ENCODE measurements at places on chromosomes 6 and 20. TPM values are rescaled to one million over a fixed set of nuclear protein-coding genes. Genes with fewer than 3 reads are reported as not detected.

Gene ZNF217
- 18.4 TPM for total RNA-seq

Gene BLTP3A
- 3.2 TPM for total RNA-seq

Gene BMP6
- total RNA-seq, result 330 TPM

Gene SALL4
- 0.76 TPM for total RNA-seq

Gene OPRL1
- total RNA-seq, result 5.0 TPM

Gene CLIC5
- total RNA-seq, result 0.06 TPM

Gene WFDC5
- not detected for total RNA-seq

Gene RCAN2
- total RNA-seq, result 3.2 TPM

Gene ADGB
- not detected for total RNA-seq

Gene TP53TG5
- total RNA-seq, result not detected

Gene SERINC3
- total RNA-seq, result 96.7 TPM

Gene SYCP2
- total RNA-seq, result 0.49 TPM

Gene SLA2
- total RNA-seq, result not detected

Gene ZC2HC1B
- not detected for total RNA-seq

Gene SNX9
- total RNA-seq, result 48.8 TPM

Gene TSBP1
- total RNA-seq, result not detected

Gene ZNF831
- not detected for total RNA-seq

Gene DAAM2
- total RNA-seq, result 0.16 TPM

Gene PCED1A
- total RNA-seq, result 11.5 TPM

Gene SLC17A2
- total RNA-seq, result not detected

Gene RIMS4
- total RNA-seq, result not detected

Gene TGM3
- not detected for total RNA-seq

Gene NNAT
- not detected for total RNA-seq

Gene HLA-G
- not detected for total RNA-seq

Gene HAO1
- total RNA-seq, result not detected

Gene ARHGAP18
- 68.9 TPM for total RNA-seq

Gene PRSS16
- total RNA-seq, result not detected

Gene GLP1R
- total RNA-seq, result not detected

Gene MYCT1
- total RNA-seq, result 82.4 TPM

Gene MUC22
- total RNA-seq, result not detected

Gene MYBL2
- 17.3 TPM for total RNA-seq

Gene TLDC2
- 0.13 TPM for total RNA-seq

Gene TUBB2B
- total RNA-seq, result 3.4 TPM

All from bladder microvascular endothelial cell (primary cell).